ENCODE measurements at places on chromosomes 6 and 20.
A peak's percentile ranks its signal among the peaks of the same experiment; 100 is the strongest.

DNA sequence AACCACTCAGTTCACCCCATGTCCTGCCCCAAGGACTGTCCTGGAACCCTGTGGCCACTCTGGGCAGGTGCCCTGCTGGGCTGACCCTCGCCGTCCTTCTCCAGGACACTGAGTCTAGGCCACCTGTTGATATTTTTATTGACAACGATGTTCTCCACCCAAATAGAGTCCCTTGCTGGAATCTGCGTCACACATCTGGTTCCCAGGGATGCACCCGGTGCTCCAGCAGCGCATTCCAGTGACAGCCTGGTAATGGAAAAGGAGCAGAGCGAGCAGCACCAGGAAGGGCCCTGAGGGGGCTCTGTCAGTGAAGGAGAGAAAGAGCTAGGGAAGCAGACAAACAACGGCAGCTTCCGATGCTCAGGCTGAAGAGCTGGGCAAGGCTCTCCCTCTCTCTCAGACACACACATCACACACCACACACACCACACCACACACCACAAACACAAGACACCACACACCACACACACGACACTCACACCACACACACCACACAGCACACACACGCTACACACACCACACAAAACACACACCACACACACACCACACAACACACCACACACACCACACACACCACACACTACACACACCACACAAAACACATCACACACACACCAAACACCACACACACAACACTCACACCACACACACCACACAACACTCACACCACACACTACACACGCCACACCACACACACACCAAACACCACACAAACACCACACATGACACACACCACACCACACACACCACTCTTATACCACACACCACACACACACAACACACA lies 117.9 kb upstream of the THBS2 start:
- no peak for DNase-seq

DNA sequence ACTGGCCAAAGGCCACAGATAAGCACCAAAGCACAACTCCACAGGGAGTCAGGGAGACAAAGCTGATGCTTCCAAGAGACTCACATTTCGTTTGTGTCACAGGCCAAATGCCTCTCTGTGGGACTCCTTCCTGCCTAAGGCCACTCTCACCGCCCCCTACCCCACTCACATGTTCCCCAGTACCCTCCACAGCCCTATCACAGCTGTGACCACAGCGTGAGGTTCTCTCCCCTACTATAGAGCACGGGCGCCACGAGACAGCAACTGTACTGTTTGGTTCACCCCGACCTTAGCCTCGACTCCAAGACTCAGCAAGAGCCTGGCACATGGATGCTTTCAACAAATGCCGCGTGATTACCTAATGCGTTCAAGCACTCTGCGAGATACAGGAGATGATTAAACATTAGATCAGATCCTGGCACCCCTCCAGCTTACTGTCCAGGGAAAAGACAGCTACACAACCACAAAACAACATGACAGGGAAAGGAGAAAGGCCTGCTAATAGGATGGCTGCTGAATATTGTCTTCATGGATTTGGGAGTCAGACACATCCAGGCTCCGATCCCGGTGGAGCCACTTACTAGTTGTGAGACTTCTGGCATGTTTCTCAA lies 105.5 kb downstream of the AGPAT4 start:
- peak; percentile 18 for DNase-seq

DNA sequence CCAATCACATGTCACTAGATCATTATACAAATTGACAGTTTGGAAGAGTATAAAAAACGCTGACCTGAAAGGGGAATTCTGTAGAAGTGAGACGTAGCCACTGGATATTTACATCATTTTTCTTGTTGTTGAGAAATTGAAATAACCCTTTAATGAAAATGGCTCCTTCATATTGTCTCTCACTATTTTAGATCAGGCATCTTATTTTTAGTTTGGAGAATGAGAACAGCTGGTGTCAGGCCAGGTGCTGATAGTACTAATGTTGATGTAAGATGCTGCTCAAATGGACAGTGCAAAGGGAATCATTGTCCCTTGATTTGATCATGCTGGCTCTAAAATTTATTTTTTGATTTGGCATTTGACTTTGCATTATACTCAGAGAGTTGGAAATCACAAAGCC lies 17.4 kb downstream of the NKAIN2 start:
- DNase-seq, result no peak

DNA sequence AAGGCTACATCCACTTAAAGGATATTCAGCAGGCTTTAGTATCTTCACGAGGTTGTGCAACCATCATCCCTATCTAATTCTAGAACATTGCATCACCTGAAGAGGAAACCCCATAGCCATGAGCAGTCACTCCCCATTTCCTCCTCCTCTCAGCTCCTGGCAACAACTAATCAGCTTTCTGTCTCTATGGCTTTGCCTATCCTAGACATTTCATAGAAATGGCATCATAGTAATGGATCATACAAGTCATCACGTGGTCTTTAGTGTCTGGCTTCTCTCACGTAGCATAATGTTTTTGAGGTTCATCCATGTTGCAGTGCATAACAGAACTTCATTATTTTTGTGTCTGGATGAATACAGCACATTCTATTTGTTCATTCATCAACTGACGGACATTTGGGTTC lies 20.5 kb downstream of the SNAI1 start:
- peak; percentile 89 for DNase-seq

DNA sequence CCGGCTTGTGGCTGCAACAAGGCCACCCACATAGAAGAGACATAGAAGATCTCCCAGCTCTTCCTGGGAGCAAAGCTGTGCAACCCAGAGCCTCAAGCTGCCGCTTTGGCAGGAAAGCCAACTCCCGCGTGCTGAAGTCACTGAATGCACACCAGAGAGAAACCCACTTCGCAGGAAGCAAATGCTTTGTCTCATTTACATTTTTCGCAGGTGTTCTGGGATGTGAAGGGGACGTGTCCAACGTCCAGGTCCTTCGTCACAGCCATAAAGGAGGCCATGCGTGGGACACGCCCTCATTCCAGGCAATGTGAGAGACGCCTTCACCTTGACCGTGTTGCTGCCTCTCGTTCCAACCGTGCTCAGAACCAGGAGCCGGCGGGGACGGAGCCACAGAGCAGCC lies 24.4 kb downstream of the KCNQ2 start:
- no peak for DNase-seq

- no peak for DNase-seq
These were observed 99.3 kb downstream of the LRRC1 start for GRCh38 chr6:53894091-53894490.
